Dorsolateral prefrontal cortex (tissue), 122 donors: ENCODE measurements at places on chromosomes 3 and 15. TPM values are rescaled to one million over a fixed set of nuclear protein-coding genes. Genes with fewer than 3 reads are reported as not detected.

The SLC9C1 gene
- not detected for total RNA-seq

The RBP2 gene
- not detected for total RNA-seq

DNA sequence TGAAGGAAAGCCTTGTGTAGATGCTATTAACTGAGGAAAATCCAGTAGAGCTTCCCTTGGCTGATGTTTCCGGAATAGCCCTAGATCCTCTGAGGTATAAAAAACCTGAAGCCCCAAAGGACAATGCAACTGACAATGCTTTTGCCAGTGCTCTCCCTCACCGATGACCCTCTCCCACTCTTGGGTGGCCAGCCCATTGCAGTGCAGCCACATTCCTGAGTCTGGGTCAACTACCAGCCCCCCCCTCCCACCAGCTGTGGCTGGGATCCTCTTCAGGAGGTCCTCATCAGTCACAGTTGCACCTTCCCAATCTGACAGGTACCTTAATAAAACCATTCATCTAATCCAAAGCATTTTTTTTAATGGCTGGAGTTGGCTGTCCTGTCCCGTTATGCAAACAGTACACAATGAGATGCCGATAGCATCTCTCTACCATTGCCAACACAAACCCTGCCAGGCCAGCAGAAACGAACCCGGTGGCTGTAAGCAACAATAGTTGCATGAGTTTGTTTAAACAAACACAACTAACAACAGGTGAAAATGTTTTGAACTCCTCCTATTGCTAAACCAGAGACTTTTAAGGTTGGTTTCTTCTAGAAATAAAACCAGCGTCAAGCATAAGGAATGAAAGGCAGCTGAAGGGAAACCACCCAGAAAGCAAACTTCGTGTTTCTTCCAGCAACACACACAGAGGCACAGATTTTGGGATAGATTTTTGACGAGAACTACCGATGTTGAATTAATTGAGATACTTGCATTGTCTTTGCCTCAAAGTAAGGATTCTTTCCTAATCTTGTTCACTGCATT, 128.3 kb upstream of the ARHGEF3 start:
- DNase-seq = no peak

The GHSR gene
- total RNA-seq = not detected

GRCh38 chr3:51945926-51946705, 4.0 kb downstream of the PARP3 start:
- DNase-seq = no peak

The CHDH gene
- 14.2 TPM for total RNA-seq

DNA sequence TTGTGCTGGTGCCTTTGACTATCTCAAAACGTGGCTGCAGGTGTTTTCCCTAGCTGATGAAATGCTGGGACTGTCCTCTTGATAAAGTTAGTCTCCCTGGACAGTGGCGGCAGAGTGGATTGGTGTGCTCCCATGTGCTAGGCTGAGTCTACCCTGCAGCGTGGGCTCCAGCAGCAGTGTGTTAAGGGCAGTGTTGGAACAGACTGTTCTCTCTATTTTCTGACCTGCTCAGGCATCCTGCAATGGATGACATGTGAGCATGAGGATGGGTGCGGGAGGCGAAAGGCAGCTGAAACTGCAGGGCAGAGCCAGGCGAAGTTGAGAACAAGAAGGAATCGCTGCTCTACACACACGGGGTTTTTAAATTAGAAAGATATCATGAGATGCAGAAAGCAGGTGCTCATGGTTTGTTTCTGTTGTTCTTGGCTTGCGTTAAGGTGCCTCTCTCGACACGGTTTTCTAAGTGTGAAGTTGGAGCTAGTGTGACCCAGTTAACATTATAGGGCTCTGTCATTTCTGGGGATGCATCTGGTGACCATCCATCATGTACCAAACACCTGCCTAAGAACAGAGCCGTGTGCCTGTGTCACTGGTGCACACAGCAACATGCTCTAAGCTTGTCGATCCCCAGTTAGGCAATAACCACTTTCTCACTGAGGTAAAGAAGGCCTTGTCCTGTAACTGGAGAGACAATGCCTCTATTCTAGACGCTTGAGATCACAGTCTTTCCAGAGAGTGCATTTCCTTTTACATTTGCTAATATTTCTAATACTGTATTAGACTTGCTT, 44.3 kb downstream of the SLCO3A1 start:
- DNase-seq = no peak

GRCh38 chr3:30440147-30440604, 166.2 kb upstream of the TGFBR2 start:
- DNase-seq = no peak

- DNase-seq = no peak
Observed at GRCh38 chr3:10462641-10463532, 42.5 kb downstream of the ATP2B2 start.

DNA sequence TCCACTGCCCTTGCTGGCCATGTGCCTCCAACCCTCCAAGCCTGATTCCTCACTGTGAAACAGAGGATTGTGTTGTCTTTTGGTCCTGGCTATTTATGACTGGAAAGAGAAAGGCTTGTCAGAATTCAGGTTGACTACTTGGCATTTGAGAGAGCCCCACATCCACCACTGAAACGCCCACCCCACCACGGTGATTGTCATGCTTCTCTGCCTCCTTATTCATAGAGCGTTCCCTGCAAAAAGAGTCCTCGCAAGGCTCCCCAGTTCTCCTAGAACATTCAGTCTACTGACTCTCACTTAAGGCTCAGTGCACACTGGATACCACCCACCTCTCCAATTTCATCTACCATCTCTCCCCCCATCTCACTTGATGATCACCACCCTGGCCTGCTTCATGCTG, 162.9 kb upstream of the WNT5A start:
- no peak for DNase-seq

The FSTL1 gene
- total RNA-seq = 39.1 TPM

- no peak for DNase-seq
Observed at GRCh38 chr15:62407216-62407615, 242.1 kb upstream of the C2CD4B start.

The SEMA3B gene
- total RNA-seq = 191 TPM

DNA sequence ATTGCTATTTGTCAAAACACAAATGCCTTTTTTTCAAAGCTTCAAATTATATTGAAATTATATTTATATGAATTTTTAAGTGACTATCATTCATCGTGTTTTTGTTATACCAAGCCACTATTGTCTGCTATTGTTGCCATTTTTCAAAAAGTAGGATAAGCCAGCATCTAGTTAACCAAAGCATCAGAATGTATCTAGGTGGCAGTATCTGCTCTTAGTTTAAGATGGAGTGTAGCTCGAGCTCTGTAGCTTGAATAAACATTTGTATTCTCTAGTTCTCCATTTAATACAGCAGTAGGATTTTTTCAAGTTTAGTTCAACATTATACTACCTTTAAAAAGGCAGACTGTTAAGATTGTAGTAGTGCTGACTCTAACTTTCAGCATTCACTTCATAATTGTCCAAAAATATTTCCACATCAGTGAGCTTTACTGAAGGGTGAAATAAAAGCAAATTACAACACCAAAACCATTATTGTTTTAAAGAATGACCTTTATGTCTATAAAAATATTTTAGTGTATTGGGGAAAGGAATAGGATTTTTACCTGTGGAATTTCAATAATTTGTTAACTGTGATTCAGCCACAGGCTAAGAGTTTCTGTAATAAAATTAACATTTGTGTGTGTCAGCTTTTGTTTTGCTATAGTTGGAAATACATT, 19.6 kb upstream of the C15orf61 start:
- no peak for DNase-seq

GRCh38 chr15:74451322-74451721, 9.6 kb downstream of the UBL7 start:
- no peak for DNase-seq

DNA sequence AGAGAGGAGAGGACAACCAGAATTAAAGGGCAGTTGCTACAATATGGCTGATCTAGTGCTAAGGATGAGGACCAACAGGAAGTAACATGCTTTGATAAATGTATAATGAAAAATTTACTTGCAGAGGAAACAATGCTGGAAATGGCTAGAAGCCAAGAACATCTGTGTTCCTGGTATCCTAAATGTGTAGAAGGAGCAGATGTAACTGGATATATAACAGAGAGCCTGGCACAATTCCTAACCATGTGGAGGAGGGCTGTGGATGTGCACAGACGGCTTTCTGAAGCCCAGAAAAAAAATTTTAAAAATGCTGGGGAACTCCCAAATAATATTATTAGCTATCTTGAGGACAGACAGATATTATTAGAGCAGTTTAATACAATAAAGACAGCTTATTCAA, 159.4 kb upstream of the GBE1 start:
- DNase-seq = no peak

The SLC6A1 gene
- total RNA-seq = 200 TPM

DNA sequence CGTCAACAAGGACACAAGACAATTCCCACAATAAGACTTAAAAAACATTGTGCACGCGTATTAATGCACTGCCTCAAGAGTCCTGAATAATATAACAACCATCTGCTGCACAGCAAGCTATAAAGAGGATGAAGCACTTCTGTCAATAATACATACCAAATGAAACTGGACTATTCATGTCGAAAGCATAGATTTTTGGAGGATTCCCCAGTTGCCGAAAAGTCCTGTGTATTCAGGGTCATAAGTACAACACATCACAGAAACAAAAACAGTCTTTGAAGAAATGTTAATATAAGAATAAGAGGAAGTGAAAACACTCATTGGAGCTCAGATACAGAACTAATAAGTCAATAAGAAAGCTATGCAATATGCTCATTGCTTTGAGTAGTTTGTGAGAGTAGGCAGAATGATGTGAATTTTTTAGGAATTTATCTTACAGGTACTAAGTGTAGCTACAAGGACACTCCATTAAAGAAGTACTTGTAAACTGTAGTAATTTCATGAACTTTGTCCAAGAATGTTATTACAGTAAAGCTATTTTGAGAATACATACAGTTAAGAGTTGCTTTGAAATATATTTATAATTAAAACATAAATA, 31.6 kb downstream of the CBLB start:
- DNase-seq = no peak

- no peak for DNase-seq
Observed at GRCh38 chr15:73030122-73030679, 22.1 kb upstream of the NEO1 start.

DNA sequence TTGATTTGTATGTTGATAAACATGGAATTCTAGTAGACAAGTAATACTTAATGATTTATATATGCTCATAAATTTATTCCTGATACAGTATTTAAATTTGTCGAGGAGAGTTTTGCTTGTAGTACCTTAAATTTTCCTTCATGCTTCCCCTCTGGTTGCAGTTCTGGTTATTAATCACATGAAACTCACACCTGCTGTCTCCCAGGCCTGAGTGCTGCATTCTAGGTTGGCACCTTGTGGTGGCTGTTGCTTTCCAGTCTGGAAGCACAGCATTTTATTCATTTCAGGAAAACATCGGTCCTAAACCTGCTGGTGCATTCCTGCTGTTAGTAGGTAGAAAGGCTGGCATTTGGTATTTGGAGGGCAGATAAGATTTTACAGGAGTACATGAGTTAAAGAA, 44.9 kb downstream of the ATP1B3 start:
- DNase-seq = no peak

The ACKR2 gene
- 1.2 TPM for total RNA-seq
